Hepatocyte (in vitro differentiated cells): ENCODE measurements at places on chromosomes 5 and 9. TPM values are rescaled to one million over a fixed set of nuclear protein-coding genes. Genes with fewer than 3 reads are reported as not detected.

Gene INSL4
- 0.13 TPM in 1 of 2 replicates, not detected in the other for total RNA-seq

Gene REEP2
- 0.67 and 3.2 TPM in 2 replicates for total RNA-seq

Gene SMIM33
- not detected in 2 replicates for total RNA-seq

- no peaks in the 10 kb centered on the region for H3K27me3 ChIP-seq
- no peaks in the 10 kb centered on the region for H3K4me1 ChIP-seq
- H3K4me3 ChIP-seq = no peak overlapping the region
- no peak overlapping the region for H3K27ac ChIP-seq
- no peak for DNase-seq
These were observed 9.9 kb upstream of the FBP1 start for GRCh38 chr9:94649100-94649819.

DNA sequence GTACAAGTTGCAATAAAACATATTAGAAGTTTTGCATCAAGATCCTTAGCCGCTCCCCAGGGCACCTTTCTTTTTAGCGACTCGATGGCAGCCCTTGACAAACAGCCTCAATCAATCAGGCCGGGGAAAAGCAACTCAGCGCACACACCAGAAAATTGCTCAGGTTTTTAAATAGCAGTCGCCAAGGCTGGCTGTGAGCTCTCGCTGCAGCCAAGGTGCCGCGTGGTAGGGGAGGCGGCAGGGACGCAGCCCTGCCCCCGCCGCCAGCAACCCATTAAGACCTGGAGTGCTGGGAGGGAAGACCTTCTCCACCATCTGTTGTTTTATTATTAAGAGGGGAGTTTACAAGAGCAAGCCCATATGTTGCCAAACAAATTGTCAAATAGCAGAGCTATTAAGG is 22.6 kb downstream of the ASS1 start:
- no peak overlapping the region for H3K4me3 ChIP-seq
- H3K27me3 ChIP-seq = no peaks in the 10 kb centered on the region
- no peaks in the 10 kb centered on the region for H3K4me1 ChIP-seq
- no peak overlapping the region for H3K27ac ChIP-seq
- DNase-seq = no peak

DNA sequence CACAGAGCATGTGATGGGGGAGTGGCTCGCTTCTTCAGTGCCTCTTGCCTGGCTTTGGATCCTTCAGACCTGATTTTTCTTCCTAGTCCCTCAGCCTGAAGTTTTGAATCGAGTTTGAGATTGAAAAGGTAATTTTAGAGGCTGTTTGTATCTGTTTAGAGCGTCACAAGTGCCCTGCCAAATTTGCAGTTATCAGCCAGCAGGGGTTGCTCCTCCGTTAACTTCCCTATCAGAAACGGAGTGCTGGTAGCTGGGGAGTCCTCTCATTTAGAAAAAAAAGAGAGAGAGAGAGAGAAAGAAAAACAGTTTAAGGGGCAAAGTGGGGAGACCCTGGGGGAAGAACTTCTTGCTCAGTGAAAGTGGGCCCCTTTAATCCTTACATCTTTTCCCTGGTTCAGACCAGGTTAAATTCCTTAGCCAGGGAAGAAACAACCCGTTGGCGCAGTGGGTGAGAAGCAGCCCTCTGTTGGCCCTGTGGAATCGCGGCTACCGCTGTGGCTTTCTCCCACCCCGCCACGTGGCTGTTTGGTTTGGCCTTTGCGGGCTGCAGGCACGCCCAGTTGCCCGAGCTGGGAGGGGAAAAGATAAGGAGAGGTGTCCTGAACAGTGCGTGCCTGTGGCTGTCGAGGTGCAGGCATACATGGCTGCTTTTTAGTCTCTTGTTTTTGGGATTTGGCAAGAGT is 576.7 kb upstream of the ACO1 start:
- H3K4me3 ChIP-seq = no peak overlapping the region
- DNase-seq = no peak
- H3K27me3 ChIP-seq = no peaks in the 10 kb centered on the region
- no peak overlapping the region for H3K27ac ChIP-seq
- no peaks in the 10 kb centered on the region for H3K36me3 ChIP-seq

DNA sequence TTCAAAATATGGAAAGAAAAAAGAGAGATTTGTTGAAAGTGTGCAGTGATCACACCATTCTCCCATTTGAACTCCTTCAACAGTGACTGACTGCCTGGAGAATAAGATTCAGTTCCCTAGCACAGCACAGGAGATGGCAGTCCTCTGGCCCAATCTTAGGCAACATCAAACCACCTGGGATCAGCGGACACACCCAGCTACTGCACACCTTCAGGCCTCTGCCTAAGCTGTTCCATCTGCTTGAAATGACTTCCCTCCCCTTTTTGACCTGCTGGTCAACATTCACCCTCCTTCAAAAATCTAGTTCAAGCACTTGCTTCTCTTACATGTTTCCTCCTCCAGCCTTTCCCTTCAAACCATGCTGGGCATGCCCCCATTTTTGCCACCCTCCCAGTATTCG is 4.5 kb downstream of the MAPK9 start:
- no peak overlapping the region for H3K4me3 ChIP-seq
- no peak overlapping the region for H3K27ac ChIP-seq
- H3K36me3 ChIP-seq = no peaks in the 10 kb centered on the region
- H3K27me3 ChIP-seq = no peaks in the 10 kb centered on the region

DNA sequence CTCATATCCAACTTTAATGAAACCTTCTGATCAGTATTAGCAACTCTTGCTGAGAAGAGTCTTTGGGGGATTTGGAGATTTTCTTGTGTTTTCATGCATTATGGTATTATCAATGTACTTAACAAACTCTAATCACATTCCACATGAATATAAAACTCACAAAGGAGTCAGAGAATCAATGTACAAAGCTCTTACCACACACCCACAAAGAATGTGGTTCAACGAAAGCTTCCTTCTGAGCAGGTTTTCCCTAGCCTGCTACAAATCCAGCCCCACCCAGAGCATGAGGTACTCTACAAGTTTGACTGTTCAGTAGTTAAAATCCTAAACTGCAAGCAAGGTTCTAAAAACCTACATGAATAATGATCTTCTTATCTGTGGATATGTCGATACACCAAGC is 210.1 kb downstream of the TARS1 start:
- peak overlapping the region; percentile 1 for H3K27ac ChIP-seq
- DNase-seq = no peak
- H3K4me1 ChIP-seq = no peaks in the 10 kb centered on the region
- H3K27me3 ChIP-seq = no peaks in the 10 kb centered on the region
- no peak overlapping the region for H3K4me3 ChIP-seq

- H3K4me1 ChIP-seq = no peaks in the 10 kb centered on the region
- no peaks in the 10 kb centered on the region for H3K36me3 ChIP-seq
- no peaks in the 10 kb centered on the region for H3K27me3 ChIP-seq
- DNase-seq = no peak
- H3K27ac ChIP-seq = no peak overlapping the region
These were observed 602.1 kb downstream of the PSAT1 start for GRCh38 chr9:78899006-78899405.

DNA sequence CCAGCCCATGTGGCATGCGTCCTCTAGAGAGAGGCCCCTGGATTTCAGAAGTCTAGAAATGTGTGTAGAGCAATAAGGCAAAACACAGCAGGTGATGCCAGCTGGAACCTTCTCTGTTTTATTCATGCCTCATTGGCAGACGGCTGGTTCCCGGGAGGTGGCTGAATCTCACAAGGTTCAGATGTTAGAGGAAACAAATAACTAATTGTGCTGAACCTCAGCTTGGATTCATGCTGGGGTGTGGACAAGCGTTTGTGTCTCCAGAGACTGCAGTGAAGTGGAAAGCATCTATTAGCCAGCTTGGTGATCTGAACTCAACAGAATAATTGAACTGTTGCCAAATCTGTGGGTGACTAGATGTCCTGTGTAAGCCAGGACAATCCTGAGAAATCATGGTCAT is 131.1 kb upstream of the NR4A3 start:
- peaks cover 5% of the 10 kb centered on the region for H3K4me1 ChIP-seq
- H3K27ac ChIP-seq = no peak overlapping the region
- no peak for DNase-seq
- no peaks in the 10 kb centered on the region for H3K27me3 ChIP-seq

DNA sequence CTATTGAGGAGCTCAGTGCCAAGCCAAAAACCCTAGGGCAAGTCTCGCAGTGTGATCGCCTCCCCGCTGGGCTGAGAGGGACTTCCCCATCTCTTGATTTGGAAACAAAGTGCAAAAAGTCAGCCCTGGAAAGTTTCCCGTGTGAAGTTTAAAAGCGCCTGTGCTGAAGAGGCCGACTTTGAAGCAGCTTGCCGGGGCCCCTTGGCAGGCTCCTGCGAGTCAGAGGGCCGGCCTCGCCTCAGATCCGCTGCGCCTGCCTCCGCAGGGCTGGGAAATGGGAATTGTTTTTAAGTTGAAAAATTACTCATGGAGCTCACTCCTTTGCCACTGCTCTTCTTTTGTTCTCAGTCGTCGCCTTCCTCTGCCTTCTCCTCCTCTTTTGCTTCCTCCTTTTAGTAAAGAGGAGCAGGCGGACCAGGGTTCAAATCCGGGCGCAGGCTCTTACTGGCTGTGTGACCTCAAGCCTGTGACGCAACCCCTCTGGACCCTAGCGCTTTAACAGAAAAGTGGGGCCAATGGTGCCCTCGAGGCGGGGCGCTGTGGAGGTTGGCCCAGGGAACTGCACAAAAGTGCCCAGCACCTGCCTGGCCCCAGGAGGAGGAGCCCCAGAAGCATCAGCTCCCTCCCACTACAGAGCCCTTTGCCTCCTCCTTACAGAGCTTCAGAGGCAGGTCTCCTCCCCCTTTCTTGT is 14.7 kb upstream of the LHX2 start:
- peaks cover 76% of the 10 kb centered on the region for H3K27me3 ChIP-seq
- peaks cover 7% of the 10 kb centered on the region for H3K4me1 ChIP-seq
- no peak overlapping the region for H3K27ac ChIP-seq
- no peak for DNase-seq
- H3K4me3 ChIP-seq = no peak overlapping the region

DNA sequence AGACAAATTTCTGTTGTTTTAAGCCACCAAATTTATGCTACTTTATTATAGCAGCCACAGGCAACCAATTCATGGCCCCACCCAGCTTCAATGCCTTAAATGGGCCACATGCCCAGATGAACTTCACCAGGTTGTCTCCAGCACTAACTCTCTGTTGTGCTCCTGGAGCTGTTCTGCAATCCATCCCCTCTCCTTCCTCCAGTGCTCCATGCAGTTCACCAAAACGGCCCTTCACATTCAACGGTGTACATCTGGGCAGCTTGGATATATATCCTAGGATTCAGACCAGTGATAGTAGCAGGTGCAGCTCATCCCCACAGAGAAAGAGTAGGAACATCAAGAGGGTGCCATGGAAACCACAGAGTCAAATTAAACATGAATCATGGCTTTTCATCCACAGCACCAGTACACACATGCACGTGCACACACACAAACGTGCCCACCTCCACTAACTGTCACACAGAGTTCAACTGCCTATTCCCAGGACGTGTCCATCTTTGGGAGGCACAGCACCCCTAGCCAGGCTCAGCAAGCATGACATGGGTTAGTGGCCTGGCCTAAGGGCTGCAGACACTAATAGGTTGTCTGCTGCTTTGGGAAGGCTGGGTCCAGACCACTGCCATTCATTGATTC is 134.5 kb downstream of the MED10 start:
- H3K4me3 ChIP-seq = no peak overlapping the region
- H3K4me1 ChIP-seq = no peaks in the 10 kb centered on the region
- no peak overlapping the region for H3K27ac ChIP-seq
- DNase-seq = no peak

DNA sequence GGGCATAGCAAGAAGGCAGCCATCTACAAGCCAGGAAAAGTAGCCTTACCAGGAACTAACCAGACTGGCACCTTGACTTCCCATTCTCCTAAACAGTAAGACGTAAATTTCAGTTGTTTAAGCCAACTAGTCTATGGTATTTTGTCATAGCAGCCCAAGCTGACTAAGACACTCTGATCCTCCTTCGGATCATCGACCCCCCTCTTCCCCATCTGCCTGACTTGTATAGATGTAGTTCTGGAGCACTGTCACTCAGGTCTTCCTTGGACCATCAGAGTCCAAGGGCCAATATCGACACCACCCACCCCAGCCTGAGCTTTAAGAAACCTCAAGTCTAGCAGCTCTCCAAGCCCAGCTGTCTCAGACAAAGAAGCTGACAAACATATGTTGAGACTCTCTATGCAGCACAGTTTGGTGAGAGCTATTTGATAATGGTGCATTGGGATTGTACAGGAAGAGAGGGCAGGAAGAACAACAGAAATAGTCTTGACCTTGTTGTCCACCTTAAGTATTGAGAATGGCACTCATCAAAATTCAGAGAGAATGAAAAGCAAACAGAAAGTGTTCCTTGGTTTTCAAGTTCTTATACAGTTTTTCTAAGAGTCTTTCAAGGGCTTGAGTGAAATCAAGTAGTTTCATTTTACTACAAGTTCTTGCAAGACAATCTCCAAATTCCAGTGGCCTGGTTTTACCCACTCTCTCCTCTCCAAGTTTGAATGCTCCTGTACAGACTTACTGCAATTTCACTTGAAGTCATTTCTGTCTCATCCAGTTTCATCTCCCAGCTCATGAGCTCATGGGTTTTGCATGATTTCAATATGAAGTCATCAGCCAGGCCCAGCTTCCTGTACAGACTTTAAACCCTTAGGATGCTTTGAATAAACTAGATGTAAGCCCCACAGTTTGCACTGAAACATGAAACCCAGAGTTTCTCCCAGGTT is 122.3 kb upstream of the RAI14 start:
- no peaks in the 10 kb centered on the region for H3K27me3 ChIP-seq
- peaks cover 24% of the 10 kb centered on the region for H3K4me1 ChIP-seq
- H3K4me3 ChIP-seq = no peak overlapping the region
- no peaks in the 10 kb centered on the region for H3K36me3 ChIP-seq

DNA sequence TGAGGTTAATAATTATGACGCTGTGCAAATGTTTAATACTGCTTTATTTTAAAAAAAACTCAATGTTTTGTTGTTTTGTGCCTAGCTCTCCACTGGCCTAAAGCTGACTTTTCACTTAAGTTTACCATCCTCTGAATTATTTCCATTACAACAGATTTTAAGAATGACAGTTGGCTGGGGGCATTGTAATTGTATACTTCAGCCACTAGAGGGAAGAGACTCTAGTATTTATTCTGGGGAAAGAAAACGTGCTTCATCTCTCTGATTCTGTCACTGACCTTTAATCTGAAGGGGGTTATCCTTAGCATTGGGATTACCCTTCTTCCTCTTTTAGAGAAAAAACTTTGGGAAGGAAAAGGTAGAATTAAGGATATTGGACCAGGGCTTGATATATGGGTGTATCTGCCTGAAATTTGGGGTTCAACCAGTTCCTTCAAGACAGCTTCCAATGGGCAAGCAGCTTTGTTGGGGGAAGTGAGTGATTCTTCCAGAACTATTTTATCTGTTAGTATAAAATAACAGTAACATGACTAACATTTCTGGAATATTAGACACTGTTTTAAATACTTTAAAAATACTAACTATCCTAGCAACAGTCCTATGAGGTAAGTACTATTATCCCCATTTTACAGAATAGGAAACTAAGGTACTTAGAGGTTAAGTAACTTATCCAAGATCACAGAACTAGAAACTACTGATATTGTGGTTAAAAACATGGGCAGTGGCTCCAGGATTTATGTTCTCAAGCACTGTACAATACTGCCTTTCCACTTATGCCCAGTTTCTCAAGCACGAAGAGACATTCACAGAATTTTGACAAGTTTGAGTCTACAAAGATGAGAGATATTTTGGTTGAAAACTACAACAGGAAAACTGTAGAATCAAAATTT is 208.4 kb downstream of the CD180 start:
- peak; percentile 45 for DNase-seq
- no peaks in the 10 kb centered on the region for H3K36me3 ChIP-seq
- no peaks in the 10 kb centered on the region for H3K4me1 ChIP-seq
- no peaks in the 10 kb centered on the region for H3K27me3 ChIP-seq
- H3K4me3 ChIP-seq = no peak overlapping the region
